Retinal pigment epithelial cell (primary cell): ENCODE measurements at places on chromosomes 3 and 15.

- no peak for DNase-seq
Measured at GRCh38 chr15:88909956-88910831, 3.0 kb downstream of the MFGE8 start.

DNA sequence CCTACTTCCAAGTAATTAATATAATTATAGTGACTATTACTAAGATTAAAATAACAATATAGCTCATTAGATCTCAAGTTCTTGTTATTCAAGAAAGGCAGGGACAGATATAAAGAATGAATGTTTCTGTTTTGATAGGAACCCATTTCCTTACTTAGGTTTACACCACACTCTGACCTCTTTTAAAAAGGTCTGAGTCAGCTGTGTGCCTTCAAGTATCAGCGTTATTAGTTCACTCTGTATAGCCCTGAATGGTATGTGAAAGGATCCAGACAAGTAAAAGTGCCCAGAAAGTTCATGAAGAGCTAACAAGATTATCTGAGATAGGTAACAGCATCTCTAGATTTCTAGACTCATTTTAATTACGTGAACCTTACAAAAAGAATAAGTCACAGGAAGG is 28.9 kb downstream of the PDCD10 start:
- no peak for DNase-seq

DNA sequence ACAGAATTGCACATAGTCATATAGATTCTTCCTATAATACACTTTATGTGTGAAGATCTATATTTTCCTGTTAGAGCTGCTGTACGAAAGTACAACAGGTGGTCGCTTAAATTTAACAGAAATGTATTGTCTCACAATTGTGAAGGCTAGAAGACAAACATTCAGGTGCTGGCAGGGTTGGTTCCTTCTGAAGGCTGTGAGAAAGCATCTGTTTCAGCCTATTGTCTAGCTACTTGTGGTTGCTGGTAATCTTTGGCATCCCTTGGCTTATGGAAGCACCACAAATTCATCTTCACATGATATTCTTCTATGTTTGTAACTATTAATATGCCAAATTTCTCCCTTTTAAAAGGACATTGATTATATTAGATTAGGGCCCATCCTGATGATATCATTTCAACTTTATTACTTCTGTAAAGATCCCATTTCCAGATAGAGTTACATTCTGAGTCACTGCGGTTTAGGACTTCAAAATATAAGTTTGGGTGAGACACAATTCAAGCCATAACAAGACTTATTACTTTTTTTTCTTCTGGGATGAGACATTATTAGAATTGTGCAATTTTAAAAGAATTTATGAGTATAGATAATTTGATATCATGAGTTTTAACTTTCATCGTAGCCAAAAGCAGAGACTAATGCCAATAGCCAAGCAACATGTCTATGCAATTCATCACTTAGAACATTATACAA is 248.1 kb upstream of the BCHE start:
- no peak for DNase-seq

GRCh38 chr3:100073714-100074307 is 40.5 kb downstream of the FILIP1L start:
- DNase-seq: no peak

GRCh38 chr15:91268510-91268909 is 168.5 kb downstream of the SV2B start:
- no peak for DNase-seq
